ENCODE measurements at places on chromosomes 7 and 10.

GRCh38 chr7:51446785-51447184 is 130.2 kb upstream of the COBL start:
- no peak for DNase-seq

GRCh38 chr10:30158325-30158960 is 99.1 kb upstream of the JCAD start:
- DNase-seq = no peak

DNA sequence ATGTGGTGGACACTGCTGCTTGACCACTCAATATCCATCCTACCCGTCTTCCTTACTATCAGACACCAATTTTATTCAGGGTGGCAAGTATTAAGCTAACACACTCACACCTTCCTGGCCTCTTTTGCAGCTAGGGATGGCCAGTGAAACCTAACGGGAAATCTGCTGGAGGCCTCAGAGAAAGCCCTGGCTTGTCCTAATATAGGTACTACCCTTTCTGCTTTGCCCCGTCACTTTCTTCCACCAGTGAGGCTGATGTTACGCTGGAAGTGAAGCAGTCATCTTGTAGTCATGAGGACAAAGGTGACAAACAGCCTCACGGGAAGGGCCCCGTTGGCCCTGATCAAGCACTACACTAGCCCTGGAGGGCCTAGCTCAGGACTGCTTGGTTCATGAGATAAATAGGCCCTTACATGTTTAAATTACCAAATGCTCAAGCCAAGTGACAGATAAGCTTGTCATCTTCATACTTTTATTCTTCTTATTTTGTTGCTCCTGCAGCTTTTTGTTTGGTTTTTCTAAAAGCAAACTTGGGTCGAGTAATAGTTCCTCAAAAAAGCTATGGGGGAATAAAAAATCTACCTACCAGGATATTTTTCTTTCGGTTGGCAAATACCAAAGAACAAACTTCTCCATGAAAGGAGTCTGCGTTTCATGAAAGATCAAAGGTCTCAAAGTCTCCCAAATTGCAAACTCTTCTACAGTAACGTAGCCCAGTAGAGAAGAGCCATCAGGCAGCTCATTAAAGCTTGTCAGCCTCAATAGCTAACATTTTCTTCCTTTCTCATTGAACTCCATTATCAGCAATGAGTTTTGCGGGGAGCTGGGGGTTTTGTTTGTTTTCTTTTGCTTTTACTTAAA is 17.5 kb downstream of the CREB3L2 start:
- no peak for DNase-seq

- DNase-seq = no peak
Measured at GRCh38 chr10:72310241-72310633, 36.5 kb downstream of the DDIT4 start.

DNA sequence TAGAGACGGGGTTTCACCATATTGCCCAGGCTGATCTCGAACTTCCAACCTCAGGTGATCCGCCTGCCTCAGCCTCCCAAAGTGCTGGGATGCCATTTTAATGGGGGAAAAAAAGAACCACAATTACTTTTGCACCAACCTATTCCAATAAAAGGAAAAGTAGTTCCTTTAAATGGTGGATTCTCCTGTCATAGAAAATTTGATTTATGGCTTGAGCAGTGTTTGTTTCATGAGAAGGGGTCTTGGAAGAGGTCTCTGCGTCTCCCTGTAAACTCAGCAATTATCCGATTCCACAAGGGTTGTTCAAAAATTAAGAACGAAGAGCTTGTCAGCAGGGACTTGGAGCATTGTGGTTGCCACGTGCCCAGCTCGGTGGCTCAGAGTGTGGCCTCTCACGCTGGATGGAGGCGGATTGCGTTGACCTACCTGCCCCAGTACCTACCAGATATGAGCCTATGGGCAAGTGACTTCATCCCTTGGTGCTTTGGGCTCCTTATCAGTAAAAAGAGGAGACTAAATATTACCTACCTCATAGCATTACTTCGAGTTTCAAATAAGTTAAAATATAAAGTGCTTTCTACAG is 2.8 kb upstream of the TRIP6 start:
- no peak for DNase-seq

DNA sequence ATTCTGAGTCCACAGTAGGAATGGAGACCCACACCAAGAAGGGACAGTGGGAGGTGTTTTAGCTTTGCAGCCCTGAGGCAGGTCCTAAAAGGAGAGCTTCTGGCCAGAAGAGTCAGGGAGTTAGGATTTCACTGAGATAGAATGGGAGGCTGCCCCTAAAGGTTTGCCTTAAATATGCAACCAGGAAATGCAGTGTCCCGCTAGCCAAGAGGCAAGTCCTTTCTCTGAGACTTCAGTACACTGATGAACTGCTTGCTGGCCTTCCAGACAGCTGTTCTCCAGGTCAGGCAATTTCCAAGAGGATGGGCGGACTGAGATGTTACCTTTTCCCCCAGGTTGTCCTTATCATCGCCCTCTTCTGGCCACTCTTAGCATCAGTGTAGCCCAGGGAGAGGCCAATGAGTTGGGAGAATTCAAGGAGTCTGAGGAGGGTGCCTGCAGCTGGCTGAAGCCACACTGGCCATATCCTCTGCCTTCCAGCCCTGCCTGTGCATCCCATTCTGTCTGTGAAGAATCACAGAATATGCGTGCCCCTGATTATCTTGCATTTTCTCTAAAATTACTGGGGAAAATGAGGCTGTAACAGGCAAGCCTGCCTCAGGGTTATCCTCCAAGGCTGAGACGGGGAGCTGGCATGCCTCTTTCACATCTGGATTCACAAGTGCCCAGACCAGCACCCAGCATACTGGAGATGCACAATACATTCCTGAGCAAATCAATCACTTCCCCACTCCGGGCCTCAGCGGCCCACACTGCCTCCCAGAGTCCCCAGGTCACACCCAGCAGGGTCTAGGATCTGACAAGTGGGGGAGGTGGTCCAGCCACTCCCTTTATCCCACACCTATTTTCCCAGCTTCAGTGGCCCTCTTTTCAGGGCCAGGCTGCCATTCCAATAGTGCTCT is 2.4 kb downstream of the TLL2 start:
- peak; percentile 49 for DNase-seq

GRCh38 chr10:80416479-80417098 is 8.2 kb downstream of the PRXL2A start:
- no peak for DNase-seq

DNA sequence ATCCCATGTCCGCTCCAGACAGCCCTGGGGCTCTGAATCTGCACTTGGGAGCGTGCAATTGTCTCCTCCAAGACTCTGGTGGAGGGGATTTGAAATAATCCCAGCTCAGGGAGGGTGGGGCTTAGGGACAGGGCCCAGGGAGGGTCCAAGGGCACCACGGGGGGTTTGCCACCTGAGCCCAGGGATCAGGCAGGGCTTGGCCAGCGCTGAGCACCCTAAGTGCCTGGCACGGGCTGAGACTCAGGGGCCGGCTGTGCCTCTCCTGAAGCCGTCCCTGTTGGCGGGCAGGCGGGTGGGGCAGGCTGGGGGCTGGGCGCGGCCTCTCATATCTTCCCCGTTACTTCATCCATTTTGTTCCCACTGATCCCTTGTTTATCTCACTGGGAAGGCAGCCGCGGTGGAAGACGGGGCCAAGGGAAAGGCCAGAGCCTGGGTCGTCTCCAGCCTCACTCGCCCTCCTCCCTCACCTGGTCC is 41.8 kb upstream of the ELN start:
- DNase-seq = no peak

- no peak for DNase-seq
Measured at GRCh38 chr7:82449910-82450309, 6.3 kb upstream of the CACNA2D1 start.

- DNase-seq = no peak
Measured at GRCh38 chr7:40299097-40299496, 164.3 kb downstream of the SUGCT start.

DNA sequence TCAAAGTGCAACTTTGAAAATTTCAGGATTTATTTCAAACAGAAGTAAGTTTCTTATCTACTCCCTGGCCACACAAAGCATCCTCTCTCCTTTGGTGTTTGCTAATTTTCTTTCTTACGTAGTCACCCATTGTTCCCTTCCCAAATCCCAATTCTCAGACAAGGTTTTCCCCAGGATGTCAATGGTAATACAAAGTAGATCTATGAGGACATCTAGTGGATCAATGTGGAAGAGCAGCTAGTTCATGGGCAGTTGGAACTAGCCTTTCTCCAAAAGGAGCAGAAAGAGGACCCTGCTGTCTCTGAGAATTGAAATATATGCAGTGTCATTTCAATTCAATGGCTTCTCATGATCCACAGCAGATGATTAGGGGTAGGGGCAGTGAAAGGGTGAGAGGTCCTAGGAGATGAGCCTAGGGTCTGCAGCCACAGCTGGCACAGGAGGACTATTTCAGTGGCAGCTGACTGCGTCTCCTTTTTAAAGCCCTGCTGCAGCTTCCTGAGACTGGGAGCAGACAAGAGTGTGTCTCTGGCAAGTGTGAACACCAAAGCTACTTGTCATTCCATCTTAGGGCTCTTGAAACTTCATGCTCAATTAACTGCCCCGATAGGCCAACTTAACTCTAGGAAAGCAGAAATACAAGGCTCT is 632.6 kb downstream of the KCNMA1 start:
- DNase-seq = peak; percentile 77

GRCh38 chr10:20481054-20481453 is 416.1 kb downstream of the NEBL start:
- DNase-seq = no peak

DNA sequence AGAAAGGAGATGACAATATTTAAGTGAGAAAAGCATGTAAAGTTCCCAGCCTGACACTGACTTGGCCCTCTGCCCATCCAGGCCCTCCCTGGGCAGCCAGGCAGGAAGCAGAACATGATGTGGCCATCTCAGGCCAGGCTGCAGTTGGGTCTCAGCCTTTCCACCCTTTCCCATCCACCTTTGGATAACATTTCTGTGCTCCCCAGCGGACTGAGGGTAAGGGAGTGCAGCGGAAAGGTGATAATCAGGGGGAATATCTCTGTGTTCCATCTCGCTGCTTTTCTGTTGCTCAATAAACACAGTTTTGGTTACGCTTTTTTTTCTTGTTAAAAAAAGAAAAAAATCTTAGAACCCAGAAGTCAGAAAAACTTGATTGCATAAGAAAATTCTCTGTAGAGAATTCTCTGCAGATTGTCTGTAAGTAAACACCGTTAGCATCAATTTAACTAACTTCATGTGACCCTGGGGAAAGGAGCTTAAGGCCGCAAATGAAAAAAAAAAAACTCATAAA is 37.2 kb upstream of the TARP start:
- no peak for DNase-seq

DNA sequence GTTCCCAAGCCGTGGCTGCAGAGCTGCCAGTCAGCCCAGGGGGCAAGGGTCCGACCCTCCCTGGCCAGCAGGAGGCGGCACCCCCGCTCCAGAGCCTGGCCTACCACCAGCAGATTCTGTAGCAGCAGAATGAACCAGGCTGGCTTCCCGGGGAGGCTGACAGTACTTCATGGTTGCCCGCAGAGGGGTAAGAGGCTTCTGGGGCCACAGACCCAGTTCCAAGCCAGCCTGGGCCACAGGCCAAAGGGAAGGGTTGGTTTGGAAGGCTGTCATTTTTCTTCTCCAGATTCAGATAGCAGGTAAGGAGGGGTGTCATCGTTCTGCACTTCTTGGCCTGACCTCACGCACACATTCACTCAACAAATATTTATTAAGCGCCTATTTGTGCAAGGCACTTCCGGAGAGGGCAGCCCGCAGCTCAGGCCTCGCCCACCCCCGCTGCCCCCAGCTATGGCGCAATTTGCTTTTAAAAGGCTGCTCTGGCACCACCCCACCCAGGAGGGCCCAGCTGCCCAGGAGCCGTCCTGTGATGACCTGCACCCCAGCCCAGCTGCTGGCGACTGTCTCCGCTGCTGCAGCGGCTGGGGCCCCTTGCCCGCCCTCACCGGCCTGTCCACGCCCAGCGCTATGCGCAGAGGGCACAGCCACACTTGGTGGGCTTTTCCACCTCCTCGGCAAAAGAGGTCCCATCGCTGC is 168.5 kb downstream of the LCOR start:
- DNase-seq = no peak

DNA sequence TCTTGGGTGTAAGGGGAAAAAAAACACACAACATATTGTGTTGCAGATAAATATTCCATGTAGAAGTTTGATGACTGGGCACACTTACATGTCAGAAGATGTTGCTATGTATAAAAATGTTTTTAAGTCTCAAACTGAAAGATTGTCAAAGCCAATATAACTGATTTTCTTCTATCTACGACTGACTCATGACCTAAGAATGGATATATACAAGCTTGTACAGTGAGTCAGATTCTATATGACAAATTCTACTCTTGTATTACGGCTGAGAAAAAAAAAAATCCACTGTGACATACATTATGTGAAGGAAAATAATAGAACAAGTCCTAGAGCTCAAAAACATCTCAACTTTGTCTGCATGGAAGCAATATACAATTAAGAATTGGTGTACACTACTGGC is 343.0 kb upstream of the PCDH15 start:
- no peak for DNase-seq

DNA sequence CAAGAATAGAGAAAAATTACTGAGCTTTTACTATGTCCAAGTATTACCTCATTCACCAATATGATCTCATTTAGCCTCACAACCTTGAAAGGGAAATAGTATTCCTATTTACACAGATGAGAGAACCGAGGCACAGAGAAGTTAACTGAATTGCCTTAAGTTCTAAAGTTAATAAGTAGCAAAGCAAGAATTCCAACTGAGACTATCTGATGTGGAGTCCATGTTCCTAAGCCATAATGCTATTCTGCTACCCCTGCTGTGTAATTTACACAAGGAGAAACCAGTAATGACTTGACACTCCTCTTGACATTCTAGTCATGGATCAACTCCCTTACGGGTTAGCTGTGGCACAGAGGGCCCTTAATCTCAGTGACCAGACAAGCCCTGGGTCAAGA is 60.7 kb downstream of the ABCB4 start:
- no peak for DNase-seq

DNA sequence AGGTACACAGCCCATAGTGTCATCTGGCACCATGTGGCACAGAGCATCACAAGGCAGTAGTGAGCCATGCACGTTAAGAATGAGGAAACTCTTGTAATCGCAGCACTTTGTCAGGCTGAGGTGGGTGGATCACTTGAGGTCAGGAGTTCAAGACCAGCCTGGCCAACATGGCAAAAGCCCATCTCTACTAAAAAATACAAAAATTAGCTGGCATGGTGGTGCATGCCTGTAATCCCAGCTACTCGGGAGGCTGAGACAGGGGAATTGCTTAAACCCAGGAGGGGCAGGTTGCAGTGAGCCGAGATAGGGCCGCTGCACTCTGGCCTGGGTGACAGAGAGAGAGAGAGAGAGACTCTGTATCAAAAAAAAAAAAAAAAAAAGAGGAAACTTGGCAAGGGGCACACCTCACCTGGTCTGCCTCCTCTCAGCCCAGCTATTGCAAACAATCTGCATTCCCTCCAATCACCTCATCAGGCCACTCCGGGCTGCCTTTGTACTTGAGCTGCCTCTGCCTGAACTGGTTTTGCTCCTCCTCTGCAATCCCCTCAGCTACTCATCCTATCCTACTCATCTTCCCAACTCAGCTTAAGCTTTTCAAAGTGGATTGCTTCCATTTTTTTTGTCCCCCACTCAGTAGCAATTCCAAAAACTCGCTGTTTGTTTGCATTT is 46.0 kb upstream of the OPTN start:
- DNase-seq = no peak

GRCh38 chr10:16611037-16611436 is 89.4 kb upstream of the C1QL3 start:
- no peak for DNase-seq

GRCh38 chr7:50197549-50197948 is 104.5 kb upstream of the ZPBP start:
- no peak for DNase-seq
